ENCODE measurements at places on chromosomes 3 and 15.

DNA sequence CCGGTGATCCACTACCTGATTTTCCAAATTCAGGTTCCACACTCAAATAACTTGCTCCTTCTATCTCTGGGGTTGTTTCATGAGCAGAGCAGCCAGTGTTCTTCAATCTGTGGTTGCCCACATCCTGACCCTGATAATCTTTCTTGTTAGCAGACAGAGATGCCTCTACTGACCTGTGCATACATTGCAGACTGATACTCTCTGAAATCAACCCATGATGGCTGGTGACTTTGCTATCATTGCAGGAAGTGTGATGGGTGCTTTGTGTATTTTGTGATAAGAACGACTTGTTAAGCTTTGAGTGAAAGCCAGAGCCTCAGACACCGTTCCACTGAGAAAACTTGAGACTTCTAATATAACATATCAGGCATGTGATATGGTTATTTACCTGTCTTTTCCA is 39.9 kb downstream of the GATM start:
- no peak for DNase-seq

DNA sequence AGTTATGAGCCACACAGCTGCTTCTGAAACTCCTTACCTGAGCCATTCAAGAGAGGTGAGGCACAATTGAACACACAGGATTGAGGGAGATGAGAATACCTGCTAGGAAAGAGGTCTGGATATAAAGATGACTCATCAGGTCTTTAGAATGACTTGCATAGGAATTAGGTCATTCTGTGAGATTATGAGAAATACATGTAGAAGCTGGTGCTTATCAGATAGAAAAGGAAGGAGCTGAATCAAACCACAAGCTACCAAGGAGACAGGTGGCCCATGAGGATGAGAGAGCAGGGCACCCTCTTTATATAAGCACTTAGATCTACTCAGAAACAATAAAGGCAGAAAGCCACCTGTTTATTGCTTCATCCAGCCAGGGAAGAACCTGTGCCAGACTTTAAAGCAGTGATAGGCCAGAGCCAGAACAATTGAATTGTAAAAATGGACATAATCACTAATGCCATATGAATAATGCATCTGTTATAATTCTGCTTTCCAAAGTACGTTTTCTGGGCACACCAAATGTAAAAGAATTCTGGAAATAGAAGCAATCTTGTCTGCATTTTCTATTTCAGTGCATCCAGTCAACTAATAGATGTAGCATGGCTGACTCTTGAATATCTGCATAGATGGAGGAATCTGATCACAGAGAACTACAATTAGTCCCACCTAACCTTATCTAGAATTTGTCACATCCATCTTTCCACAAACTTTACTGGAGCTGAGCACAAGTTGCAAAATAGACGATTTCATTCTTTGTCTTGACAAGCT is 74.9 kb downstream of the PIK3R4 start:
- no peak for DNase-seq

- DNase-seq: no peak
These were observed 25.5 kb downstream of the ST3GAL6 start for GRCh38 chr3:98788651-98789050.

DNA sequence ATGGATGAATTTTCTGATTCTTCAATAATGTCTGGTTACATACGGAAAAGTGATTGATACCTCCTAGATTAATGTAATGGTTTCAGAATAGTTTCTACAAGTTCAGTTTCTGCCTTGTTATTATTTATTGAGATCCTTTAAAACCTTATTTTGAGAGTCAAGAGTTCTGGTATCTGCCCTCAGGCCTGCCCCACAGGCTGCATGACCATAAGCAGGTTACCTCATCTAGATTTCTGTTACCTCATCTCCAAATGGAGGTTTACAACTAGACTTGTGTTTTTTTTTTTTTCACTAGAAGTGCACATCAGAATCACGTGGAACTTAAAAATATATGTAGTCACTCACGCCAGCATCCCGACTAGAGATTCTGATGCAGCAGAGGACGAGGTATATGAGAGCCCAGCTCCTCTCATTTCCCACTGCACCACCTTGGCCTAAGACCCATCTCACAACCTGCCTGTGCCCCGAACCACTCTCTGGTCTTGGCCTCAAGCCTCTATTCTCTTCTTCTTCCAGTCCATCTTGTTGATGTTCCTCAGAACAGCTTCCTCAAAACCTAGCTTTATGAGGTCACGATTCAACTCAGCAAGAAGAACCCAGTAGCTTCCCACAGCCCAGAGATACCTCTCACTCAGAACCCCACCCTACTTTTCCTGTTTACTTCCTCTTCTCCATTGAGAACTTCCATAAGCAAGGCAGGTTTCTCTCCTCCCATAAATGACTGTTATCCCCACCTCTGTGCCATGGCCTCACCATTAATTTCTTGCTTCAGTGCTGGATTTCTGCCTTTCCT is 353.4 kb downstream of the CHST2 start:
- no peak for DNase-seq

GRCh38 chr3:172135185-172135584 is 95.8 kb downstream of the FNDC3B start:
- no peak for DNase-seq

- DNase-seq: no peak
These were observed 80.6 kb downstream of the PCOLCE2 start for GRCh38 chr3:142808103-142808917.

DNA sequence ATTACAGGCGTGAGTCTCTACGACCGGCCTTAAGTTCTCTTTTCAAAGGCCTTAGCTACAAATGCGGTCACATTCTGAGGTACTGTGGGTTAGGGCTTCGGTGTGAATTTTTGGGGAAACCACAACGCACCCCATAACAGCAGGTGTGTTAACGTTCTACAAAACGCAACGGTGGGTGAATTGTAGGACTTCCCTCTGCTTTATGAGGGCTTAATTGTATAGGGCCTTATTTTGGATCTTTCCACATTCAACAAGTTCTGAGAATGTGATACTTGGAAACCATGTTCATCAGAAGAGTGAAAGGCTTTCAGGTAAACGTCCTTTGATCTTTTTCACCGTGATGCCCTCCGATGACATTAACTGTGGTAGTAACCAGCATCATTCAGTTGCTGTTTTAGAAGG is 998.6 kb upstream of the CFAP20DC start:
- DNase-seq: no peak

DNA sequence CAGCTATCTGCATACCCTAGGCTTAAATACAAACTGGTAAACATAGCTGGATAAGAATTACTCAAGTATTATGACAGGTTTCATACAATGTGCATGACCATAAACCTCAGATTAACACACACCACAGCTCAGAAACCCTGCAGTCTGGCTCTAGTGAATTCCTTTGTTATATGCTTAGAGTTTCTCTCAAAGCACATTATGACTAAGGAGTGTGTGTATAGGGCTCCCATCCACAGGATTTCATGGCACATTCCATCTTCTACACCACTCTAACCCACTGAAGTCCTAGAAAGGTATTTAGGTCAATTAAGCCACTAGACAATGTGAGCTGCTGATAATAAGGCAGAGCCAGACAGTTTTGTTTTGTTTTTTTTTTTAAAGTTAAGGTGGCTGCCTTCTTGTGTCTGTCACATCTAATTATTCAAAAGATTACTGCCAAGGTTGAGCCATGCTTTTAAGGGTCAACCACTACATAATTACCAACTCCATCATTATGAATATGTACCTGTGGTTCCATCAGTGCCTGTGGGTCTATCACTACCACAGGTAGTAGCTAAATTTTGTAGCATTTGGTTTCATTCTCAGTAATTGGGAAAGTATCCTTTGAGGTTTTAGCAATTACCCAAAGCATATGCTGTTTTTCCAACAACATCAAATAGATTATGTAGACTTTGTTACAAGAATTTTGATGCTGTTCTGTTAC is 107.0 kb downstream of the ALCAM start:
- DNase-seq: no peak

- DNase-seq: no peak
These were observed 521.2 kb downstream of the RBMS3 start for GRCh38 chr3:29802057-29802456.

DNA sequence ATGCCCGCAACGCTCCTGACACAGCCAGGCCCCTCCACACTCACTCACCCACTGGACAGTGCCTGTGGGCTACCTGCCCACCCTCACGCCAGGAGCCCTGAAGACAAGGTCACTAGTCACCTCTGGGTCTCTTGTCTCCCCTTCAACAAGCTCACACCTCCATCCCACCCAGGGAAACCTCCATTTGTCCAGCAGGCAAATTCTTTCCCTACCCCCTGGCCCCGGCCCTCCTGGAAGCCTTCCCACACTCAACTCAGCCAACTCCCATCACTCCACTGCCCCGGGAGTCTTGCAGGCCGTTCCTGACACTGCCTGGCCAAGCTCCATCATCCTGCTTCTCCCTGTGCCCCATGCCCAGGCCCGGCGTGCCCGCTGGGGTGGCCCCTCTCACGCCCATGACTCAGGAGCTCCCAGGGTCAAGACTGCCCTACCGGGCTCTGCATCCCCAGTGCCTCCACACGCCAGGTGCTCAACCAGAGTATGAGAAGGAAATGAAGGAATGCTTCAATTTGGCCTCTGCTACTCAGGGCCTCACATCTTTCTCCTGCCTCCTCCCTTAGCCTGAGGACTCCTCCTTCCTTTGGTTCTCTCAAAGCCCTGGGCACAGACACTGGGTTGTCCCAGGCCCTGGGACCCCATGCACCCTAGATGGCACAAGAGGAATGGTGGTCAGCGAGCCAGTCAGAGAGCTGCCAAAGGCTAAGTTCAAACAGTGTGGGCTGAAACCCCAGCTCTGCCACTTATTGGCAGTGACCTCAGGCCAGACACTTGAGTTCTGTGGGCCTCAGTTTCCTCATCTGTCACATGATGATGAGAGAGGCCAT is 88.6 kb downstream of the SEC22A start:
- DNase-seq: no peak

GRCh38 chr3:116517308-116517707 is 72.0 kb upstream of the LSAMP start:
- no peak for DNase-seq

- no peak for DNase-seq
These were observed 137.3 kb downstream of the CACNA2D3 start for GRCh38 chr3:54259636-54260035.

DNA sequence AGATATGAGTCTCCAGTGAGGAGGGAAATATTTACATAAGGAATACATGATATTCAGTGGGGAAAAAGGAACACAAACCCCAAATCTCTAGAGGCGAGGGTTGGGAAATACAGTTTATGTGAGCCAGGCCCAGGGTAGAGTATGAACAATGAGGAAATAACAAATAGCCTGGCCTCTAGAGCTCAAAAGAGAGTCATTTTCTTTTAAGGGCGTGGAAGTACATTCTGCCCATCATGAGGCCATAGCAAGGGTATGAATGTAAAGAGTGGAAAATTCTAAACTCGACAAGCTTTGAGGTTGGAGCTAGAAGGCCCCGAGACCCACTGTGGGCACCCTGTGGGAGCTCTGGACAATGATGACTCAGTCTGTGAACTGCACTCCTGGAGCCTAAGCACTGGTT is 27.8 kb upstream of the IGF2BP2 start:
- no peak for DNase-seq

GRCh38 chr3:108897883-108898282 is 55.8 kb downstream of the GUCA1C start:
- no peak for DNase-seq

GRCh38 chr3:183823963-183824362 is 1.4 kb downstream of the MAP6D1 start:
- no peak for DNase-seq

- DNase-seq: no peak
These were observed 193.8 kb downstream of the ABHD5 start for GRCh38 chr3:43884581-43884980.

- no peak for DNase-seq
These were observed 3.0 kb downstream of the TRIM59 start for GRCh38 chr3:160446522-160447056.

GRCh38 chr3:39338201-39338600 is 8.7 kb downstream of the CCR8 start:
- DNase-seq: no peak

- DNase-seq: no peak
These were observed 74.1 kb downstream of the GAP43 start for GRCh38 chr3:115697263-115698053.

- DNase-seq: no peak
These were observed 15.3 kb downstream of the ABTB1 start for GRCh38 chr3:127688022-127688415.

GRCh38 chr15:68241088-68241935 is 11.8 kb upstream of the CLN6 start:
- no peak for DNase-seq

DNA sequence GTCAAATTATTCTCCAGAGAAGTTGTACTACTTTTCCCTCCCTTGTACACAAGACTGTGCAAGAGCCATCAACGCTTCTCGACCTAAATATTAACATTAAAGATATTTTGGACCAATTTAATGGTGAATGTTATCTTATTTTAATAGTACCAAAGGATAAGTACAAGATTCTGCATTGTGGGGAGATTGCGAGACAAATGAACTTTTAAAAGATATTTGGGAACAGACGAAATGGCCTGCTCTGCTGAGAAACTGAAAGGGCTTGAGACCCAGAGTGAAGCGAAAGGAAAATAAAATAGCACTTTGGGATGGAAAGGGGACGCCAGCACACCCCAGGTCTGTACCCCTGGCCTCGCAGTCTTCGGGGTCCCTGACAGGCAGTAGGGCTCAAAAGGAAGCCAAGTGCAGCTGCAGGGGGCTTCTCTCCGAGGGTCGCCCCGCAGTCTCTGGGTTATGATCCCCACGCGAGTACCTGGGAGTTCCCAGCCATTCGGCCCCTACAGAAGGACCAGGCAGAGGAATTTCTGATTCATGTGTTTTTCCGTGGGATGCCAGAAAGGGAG is 97.6 kb upstream of the VGLL3 start:
- no peak for DNase-seq

- no peak for DNase-seq
These were observed 333.3 kb downstream of the GRM7 start for GRCh38 chr3:7194071-7194835.

DNA sequence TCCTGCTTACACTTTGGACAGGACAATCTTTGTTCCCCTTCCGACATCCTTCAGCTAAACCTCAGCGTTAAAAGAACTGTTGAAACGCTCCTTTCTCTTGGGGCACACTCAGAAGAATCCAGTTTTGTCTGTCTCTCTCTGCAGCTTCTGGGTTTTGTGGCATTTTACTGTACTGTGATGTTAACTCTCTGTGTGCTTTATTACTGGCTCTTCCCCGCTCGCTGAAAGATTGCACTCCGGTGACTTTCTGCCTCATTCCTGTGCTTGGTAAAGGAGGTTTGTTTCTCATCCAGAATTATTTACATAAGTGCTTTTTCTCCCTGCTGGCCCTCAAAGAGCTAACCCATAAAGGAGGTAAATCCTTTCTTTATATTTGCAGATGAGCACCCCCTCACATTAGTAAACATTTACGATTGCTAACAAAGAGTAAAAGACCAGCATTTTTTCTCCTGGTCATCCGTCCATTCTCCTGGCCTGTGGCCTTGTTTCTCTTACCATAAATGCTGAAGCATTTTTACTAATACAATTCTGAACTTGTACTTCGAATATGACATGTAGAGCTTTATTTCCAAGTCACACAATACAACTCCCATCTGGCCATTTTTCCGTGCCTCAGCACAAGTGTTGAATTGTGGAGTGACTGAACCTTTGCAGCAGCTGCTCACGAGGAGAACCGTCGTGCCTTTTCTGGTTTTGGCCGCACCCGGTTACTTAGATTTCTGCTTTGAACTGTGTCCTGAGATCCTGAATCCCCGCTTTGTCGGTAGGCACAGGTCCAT is 69.3 kb upstream of the RPL35A start:
- no peak for DNase-seq

GRCh38 chr3:8599146-8599545 is 45.5 kb downstream of the SSUH2 start:
- DNase-seq: no peak
